Stimulated activated CD8-positive, alpha-beta memory T cell treated with anti-CD3 and anti-CD28 coated beads, Interleukin-2, amount 100 ng/mL, for 1 hour (primary cell): ENCODE measurements at places on chromosomes 11 and 22.

DNA sequence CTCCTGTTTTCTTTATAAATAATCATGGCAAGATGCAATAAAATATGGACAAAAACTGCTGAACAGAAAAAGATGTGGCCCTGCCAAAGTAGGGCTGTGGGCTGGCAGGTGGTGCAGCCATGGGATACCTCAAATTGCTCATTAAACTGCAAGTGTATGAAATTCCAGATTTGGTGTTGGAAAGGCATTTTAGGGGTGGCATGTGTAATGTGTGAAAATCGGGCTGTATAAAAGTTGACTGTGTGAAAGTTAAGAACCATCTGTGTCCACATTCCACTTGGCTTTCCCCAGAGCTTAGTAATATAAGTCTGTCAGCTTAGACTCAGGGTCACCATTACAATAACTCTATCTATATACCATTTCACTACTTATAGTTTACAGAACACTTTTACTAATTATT lies 34.8 kb upstream of the FZD4 start:
- no peak for DNase-seq

DNA sequence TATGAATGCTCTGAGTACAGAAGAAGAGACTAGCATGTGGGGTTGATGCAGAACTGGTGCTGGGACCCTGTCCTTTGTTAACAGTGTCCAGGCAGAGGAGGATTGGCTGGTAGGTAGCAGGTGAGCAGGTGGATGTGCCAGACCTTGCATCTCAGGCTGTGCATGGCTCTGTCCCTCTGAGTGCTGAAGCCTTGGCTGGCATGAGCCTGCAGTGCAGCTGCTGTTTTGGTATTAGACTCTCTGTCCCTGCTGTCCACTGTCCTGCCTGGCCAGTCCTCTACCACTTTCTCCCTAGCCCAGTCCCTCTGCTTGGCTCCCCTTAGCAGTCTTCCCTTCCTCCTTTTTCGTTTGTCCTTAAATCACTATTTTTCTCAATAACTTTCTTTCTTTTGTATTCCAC lies 213.6 kb upstream of the ZBED5 start:
- DNase-seq, result no peak

DNA sequence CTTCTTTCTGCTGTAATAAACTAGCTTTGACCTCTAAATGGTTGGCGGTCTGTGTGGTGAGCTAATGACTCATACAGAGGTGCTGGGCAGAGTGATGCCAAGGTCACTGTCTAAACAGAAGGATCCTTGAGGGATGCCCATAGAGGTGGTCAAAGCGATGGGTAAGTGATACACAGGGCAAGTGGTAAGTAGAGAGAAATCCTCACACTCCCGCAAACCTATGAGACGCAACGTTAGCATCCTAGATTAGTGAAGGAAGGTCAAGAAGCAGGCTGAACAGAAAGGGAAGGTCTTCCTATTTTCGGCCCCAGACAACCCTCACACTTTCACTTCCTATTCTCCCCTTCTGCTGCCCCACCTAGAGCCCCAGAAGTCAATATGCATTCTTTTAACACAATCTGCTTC lies 65.6 kb upstream of the SESN3 start:
- DNase-seq, result no peak

DNA sequence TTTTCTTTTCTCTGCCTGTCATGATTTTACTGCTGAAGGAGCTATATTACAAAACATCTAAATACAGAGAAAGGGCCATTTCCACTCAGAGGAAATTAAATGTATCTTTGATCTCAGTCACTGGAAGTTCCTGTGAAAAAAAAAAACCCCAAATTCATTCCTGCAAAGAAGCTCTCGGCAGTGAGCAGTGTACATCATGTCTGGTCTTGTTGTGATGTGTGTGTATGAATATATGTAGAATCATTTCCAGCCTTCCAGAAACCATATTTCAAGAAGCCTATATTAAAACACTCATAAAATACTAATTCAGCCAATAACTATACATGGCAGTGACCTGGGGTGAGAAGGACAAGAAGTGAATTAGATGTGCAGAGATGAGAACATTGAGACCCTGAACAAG lies 393.2 kb upstream of the TENM4 start:
- DNase-seq, result no peak
